Epithelial cell of esophagus (primary cell): ENCODE measurements at places on chromosomes 7 and 10.

DNA sequence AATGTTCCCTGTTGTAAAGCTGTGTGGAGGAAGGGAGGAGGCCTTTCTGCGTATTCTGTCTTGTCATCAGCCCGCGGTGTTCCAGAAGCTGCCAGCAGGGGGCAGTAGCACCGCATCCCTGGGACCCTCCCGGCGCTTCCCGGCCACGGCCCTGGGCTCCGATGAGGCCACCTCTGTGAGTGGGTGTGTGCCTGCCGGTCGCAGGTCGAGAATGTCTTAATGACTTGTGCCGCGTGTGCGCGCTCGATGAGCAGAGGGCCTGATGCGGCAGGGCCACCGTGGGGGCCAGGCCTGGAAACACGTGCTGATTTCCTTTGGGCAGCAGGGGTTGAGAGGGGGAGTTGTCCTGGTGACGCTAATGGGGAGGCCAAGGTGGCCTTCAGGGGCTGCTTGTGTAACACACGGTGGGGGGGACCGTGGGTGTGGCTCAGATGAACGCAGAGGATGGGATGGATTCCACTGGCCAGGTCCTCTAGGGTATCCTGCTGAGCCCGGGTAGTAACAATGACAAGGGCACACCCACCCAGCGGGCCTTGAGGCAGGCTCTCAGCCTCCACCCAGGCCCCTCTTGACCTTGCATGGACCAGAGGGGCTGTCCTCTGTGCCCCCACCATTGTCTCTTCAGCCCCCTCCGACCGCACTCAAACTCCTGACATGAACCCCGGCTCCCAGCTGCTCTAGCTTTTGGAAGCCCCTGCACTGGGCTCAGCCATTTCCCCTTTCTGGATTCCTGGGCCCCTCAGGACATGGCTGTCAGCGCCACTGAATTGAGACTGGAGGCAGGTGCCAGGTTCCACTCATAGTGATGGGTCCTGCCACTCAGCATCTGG is 135.9 kb upstream of the PODXL start:
- peak; percentile 37 for DNase-seq

DNA sequence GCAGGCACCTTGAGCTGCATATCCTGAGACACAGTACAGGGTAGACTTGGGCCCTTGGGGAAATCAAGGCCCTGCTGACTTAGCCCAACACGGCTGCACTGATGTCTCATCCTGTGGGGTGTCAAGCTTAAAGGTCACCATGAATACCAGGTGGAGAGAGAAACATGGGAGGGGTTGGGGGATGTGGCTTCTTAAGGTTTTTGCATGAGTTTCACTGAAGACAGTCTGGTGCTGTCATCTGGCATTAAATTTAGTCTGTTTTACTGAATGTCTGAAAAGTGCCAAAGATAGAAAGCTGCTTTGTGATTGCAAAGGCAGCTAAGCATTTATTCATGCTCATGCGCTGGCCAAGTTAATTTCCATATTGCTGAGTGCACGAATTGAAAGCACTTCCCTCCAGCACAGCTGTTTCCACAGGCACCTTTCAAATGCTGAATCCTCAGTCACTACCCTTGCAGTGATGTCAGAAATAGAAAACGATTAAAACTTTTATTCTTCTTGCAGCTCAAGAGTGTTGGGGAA is 102.1 kb downstream of the OSBPL3 start:
- DNase-seq = no peak

DNA sequence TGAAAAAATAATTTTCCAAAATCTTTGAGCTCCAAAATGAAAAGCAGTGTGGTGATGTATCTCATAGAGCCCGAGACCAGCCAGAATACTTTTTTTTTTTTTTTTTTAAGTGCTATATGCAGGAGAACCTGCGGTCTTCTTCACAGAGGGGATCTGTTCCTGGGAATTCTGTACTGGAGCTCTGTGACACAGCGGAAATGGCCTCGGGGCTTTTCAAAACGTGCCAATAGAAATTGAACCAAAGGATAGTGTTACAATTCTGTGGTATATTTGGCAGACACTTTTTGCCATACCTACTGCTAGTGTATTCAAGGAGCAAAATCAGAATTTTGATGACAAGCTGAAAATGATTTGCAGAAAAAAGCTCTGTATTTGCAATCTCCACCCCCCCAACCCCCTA is 1429.3 kb upstream of the LRRTM3 start:
- peak; percentile 13 for DNase-seq

GRCh38 chr7:400901-401485 is 111.0 kb downstream of the FOXL3 start:
- no peak for DNase-seq

DNA sequence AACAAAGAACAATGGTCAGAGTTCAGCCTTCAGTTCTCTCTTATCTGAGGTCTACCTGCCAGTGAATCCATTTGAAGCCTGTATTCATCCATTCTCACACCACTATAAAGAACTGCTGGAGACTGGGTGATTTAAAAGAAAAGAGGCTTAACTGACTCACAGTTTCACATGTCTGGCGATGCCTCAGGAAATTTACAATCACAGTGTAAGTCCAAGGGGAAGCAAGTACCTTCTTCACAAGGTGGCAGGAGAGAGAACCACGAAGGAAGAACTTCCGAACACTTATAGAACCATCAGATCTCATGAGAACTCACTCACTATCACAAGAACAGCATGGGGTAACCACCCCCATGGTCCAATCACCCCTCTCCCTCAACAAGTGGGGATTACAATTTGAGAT is 33.0 kb upstream of the SLC25A13 start:
- peak; percentile 21 for DNase-seq

- peak; percentile 64 for DNase-seq
These were observed 17.6 kb upstream of the IMPDH1 start for GRCh38 chr7:128427289-128427891.

DNA sequence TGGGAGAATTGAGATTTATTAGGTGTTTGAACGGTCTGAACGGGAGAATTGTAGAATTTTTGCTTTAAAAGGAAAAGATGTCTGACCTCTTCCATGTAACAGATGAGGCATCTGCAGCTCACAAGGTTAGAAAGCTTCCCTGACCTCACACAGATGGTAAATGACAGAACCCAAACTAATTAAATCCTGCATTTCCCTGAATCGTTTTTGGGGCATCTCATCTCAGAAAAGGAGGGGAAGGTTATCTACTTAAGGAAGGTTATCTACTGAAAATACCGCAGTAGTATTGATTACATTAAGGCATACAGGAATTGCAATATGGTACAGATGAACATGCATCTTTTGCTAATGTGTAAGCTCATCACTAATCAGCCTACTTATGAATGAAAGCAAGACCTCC is 278.3 kb downstream of the CCDC3 start:
- no peak for DNase-seq

- no peak for DNase-seq
These were observed 71.8 kb upstream of the SYPL1 start for GRCh38 chr7:106183952-106184351.

- DNase-seq = no peak
These were observed at the start of gene CDH23 for GRCh38 chr10:71396711-71397295. Gene CDH23 (plus strand): TSS chr10:71396920. CDS start chr10:71439832, 42,912 bp downstream.

DNA sequence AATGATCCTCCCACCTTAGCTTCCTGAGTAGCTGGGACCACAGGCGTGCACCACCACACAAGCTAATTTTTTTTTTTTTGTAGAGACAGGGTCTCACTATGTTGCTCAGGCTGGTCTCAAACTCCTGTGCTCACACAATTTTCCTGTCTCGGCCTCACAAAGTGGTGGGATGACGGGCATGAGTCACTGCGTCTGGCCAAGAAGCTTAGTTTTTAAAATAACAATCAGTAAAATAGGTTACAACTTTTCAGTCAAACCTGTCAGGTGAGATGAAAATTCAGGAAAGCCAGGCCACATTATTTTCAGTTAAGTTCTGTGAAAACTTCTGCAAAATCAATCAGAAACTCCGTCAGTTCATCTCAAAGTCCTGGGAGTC is 55.4 kb downstream of the FAM241B start:
- peak; percentile 57 for DNase-seq

GRCh38 chr7:106193661-106194060 is 81.5 kb upstream of the SYPL1 start:
- no peak for DNase-seq

DNA sequence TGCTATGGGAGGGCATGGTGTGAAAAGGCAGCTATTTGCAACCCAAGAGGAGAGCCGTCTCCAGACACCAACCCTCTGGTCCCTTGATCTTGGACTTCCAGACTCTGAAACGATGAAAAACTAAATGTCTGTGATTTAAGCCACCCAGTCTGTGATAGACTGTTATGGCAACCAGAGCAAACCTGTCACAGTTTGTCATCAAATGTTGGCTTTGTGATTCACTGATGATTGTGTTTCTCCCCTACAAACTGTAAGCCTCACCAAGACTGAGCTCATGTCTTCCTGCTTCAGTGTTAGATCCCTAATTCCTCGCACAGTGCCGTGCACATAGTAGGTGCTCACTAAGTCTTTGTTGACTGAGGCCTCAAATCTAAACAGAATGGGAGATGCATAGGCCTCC is 224.6 kb upstream of the PITRM1 start:
- peak; percentile 26 for DNase-seq

DNA sequence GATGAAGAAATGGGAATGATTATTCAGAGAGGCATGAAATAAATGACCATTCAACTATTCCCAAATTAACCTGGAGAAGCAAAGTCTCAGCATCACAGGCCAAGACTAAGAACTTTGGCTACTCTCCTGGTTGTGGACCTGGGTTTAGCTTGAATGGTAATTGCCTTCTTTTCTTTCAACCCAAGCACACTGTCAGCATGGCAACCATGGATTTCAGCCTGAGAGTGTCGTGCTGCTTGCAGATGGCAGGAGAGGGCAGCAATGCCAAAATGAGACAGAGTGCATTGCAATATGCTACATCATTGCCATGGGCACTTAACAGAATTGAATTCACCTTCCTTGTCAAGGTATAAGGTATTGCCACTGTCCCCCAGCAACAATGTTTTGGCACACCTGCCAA is 767.2 kb downstream of the REEP3 start:
- DNase-seq = no peak

DNA sequence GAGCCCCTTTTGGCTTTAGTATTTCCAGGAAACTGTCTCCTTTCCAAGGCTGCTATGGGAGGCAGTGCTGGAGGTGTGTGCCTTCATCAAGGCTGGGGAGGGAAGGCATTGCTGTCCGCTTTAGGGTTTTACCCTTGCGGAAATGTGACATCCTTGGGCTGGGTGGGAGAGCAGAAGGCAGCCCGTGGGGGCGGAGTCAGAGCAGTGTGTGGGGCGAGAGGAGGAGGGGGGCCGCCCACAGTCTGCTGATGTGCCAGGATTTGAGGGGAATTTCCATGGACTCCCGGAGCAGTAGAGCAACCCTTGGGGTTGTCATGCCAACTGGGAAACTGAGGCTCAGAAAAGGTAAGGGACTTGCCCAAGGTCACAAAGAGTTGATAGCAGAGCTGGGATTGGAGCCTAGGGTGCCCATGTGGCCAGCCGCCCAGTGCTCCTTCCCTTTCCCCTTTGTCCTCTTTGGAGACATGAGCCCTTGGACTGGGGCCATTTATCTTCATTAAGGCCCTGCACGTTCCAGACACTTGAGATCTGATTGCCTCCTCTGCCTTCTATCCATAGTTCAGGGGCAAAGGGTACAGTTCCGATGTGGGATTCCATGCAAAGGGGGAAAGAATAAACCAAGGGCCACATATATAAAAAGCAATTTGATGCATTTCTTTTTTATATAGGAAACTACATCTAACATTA is 22.2 kb downstream of the TSPAN15 start:
- no peak for DNase-seq

- DNase-seq = peak; percentile 30
These were observed 233.5 kb downstream of the CUX1 start for GRCh38 chr7:102050864-102051460.

DNA sequence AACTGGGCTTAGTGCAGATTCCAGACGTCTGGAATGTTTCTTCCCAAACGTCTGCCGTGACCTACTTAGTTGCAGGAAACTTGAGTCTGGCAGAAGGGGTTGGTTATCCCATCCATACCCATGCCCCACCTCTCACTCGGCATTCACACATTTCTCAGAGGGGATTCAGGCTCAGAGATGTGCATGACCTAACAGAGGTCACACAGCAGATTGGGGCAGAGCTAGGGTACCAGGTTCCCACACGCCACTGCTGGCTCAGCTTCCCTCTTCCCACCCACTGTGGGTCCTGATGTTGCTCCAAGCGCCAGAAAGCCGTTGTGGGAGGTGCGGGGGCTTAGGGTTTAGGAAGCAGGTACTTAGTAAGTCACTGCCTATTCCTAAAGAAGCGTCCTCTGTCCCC is 3.0 kb downstream of the UCMA start:
- no peak for DNase-seq

GRCh38 chr10:97169911-97170693 is 15.7 kb downstream of the SLIT1 start:
- DNase-seq = peak; percentile 29

DNA sequence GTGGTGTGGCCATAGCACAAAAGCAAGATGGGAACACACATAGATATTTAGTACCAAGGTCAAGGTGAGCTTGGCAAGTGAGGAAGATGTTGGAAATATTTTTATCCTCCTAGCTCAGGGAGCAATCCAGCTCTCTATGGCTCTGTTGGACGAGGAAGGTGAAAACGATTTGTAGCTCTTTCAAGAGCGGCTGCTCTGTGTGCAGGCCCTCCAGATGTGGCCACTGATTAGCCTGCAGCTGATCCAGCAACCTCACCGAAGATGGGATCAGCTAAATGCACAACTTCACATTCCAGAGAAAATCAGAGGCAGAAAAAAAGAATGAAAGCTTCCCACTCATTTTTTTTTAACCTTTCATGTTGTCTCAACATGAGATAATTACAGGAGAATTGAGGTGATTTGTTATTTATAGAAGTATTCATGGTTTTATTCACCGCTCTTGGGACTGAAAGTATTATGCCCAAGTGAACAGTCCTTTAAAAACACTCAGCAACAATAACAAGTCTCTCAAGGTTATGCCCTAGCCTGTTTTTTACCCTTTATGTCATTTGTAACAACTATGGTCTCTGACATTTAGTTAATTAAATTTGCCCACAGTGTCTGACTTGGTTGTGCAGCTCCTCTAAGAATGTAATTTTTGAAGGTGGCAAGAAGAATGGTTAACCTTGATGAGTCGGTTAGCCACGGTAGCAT is 213.6 kb upstream of the ADARB2 start:
- DNase-seq = no peak

DNA sequence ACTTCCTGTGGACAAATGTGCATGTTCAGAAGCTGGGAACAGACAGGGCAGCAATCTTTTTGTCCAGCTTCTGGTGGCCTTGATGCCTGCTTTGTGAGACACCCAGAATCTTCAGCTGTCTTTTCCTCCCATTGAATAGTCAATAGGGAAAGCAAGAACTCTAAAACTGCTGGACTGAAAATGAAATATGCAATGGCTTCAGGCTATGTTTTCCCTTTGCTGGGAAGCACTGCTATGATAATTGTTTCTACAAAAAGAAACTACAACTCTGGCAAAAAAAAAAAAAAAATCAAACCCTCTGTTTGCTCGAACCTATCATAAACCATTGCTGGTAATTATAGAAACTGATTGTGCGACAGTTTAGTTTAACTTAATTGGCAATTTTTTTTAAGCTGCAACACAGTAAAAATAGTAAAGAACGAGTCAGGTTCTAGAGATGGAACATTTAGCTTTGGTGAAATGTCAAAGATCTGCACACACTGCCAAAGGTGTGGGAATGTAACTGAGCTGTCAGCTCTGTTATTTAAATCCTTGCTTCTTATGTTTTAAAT is 79.1 kb upstream of the NEUROD6 start:
- DNase-seq = no peak

GRCh38 chr7:70595755-70596597 is 536.0 kb upstream of the GALNT17 start:
- peak; percentile 55 for DNase-seq
